ENCODE measurements at places on chromosomes 5 and 9.

- DNase-seq = no peak
These were observed 36.9 kb upstream of the TESK1 start for GRCh38 chr9:35568196-35568595.

GRCh38 chr9:110148891-110149290 is 59.1 kb downstream of the C9orf152 start:
- DNase-seq = no peak

- no peak for DNase-seq
These were observed 130.9 kb downstream of the CCDC192 start for GRCh38 chr5:127834094-127834531.

DNA sequence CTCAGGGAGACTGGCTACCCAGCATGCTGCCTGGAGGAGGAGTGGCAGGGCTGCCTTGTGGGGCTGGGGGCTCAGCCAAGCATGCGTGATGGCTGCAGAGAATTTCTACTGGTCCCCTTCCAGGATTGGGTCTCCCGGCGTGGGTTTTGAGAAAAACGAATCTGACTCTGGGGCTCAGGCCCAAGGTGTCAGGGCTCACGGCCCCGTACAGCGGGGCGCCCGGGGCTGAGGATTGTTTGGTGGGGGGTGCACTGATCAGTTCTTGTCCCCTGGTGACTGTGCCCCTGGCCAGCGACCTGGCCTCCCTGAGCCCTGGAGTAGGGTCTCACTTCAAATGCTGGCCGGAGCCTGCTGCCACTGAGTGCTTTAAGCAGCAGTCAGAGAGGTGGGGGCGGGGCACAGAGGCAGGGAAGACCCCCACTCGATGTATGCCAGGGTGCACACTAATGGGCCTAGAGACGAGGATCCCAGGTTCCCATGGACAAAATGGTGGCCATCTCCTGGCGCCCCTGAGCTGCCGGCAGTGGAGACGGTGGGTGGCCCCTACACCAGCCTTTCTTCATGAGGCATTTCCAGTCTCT is 45.5 kb upstream of the RNU6ATAC start:
- DNase-seq = no peak

DNA sequence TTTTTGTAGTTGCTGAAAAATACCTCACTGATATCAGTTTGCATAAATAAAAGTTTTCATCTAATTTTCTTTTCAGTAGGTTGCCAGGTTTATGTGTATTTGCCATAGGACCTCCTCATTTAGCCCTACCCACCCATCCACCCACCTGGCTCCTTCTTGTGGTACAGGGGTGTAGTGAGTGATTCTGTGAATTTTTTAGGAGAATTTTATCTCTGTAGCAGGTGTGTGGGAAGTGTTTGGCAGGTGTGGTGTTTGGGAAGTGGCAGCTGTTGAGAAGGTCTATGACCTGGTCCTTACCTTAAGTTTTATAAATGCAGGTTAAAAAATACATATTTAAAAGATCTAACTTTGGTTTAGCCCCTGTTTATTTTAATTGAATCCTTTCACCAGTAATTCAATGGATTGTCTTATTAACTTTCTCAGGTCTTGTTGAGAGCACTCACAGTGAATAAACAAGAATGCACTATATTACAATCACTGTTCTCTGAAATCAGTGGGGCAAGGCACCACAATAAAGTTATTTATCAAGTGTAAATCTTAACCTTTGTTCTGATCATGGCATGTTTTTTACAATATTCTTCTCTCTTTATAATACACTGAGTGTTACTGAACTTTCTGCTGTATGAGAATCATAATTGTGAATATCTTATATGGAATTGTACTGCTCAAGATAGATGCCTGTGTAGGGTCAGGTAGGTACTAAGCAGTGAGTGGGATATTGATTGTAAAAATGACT is 189.1 kb downstream of the WDR70 start:
- DNase-seq = no peak

GRCh38 chr9:137421838-137422603 is 941 bp downstream of the EXD3 start:
- DNase-seq = no peak

DNA sequence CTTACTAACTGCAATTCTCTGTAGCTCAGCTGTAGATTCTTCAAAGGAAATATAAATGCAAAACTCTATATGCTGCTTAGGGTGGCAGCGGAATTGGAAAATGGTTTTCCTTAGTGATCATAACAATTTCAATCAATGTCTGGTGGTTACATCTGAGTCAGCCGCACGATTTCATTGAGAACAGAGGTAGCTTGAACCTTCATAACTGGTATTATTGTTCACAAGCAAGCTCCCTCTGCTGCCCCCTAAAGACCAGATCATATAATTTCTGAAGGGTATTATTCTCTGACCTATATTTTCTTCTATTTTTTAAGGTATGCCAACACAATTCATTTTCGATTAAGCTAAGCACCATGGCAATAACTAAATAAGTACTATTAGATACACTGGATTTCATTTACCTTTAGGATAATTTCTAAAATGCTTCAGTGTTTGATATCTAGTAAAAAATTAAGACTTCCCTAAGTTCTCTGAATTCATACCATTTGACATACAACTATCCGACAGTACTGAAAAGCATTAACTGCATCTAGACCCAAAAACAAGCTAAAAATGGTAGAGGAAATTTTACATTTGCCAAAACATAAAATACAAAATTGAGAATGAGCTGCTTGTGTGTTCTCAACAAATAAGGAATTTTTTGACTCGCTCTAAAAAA is 181.1 kb upstream of the SPEF2 start:
- no peak for DNase-seq

DNA sequence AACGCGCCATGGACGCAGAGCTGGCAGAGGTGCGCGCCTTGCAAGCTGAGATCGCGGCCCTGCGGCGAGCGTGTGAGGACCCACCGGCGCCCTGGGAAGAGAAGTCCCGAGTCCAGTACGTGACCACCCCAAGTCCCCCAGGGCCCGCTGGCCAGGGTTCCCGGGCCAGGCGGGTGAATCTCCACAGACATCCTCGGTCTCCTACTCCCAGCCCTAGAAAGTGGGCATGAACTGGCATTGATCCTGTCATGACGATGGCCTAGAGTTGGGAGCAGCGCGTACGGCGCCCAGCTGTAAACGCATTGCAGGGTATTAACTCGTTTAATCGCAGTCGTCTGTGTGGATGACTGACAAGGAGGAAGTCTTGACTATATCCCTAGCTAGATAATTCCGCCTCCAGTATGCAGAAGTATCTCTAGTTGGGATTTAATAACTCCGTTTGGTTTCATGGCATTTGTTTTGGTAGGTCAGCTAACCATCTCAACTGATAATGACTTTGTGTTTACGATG is 293 bp downstream of the CENPP start:
- no peak for DNase-seq

GRCh38 chr5:108687595-108688200 is 60.0 kb upstream of the FER start:
- DNase-seq = no peak

- DNase-seq = no peak
These were observed 73.1 kb downstream of the RGS3 start for GRCh38 chr9:113536483-113537228.

GRCh38 chr9:123983047-123983446 is 28.5 kb upstream of the LHX2 start:
- no peak for DNase-seq

DNA sequence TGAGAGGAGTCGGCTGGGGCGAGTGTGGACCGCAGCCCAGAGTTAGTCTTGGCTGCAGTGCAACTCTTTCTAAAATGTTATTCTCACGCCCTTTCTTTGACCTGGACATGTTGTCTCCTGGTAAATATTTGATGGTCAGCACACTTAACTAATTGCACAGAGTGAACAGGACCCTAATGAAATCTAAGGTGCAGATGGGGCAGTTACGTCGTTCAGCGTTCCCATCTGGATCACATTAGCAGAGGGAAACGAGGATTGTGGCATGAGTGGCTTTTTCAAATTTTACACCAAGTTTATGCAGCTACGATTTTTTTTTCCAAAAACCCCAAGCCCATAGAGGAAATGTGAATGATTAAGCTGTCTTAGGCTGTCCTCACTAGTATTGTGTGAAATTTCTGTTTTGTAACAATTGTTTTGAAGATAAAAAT is 483 bp downstream of the C9orf85 start:
- DNase-seq = no peak

GRCh38 chr5:54234304-54234933 is 76.0 kb downstream of the ARL15 start:
- DNase-seq = no peak

DNA sequence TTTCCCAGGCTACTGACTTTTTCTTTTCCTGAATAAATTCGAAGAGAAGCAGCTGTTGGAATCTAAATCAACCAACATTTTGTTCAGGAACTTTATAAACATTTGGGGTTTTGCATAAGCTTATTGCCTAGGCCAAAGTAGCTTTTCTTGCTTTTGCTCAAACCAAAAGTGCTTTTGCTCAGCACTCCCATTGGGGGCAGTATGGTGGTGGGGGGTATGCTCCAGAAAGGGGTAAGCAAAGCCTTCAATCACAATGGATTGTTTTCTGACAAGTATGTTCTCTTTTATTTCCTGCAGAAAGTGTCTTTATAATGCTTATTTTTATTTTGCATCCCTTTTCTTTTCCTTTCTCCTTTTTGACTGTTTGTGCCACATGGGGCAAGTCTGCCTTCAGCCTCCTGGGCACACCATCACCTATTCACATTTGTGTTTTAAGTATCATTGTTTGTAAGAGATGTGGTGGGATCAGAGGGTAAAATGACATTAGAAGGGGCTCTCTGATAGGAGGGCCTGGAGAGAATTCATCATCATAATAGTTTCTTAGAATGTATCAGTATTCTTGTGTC is 86.0 kb downstream of the PRDM6 start:
- no peak for DNase-seq

- peak; percentile 93 for DNase-seq
These were observed at the start of gene ACER2 for GRCh38 chr9:19408693-19409400. Gene ACER2, plus strand, starts transcription at chr9:19409009. Its CDS starts 76 bp downstream, at chr9:19409085.

DNA sequence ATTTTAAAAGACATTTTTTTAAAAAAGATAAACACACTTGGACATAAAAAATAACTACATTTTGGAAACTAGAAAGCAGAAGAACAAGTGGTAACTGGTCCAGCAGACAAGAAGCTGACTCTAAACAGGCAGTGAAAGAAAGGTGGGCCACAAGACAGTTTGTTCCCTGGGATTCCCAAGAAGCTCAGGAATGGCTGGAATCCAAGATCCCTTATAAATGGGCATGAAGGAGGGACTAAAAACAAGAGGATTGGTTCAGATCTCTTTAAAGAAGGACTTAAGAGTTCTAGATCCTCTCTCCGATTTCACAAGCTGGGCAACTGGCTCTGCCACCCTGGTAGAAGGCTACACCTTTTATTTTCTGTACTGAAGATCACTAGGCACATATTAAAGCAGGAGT is 102.8 kb downstream of the ARL15 start:
- DNase-seq = no peak

- DNase-seq = no peak
These were observed 181.6 kb downstream of the AOPEP start for GRCh38 chr9:94908011-94908563.

GRCh38 chr5:27911216-27911615 is 872.8 kb upstream of the CDH9 start:
- DNase-seq = no peak

GRCh38 chr5:108459769-108460168 is 77.9 kb upstream of the FBXL17 start:
- DNase-seq = no peak

DNA sequence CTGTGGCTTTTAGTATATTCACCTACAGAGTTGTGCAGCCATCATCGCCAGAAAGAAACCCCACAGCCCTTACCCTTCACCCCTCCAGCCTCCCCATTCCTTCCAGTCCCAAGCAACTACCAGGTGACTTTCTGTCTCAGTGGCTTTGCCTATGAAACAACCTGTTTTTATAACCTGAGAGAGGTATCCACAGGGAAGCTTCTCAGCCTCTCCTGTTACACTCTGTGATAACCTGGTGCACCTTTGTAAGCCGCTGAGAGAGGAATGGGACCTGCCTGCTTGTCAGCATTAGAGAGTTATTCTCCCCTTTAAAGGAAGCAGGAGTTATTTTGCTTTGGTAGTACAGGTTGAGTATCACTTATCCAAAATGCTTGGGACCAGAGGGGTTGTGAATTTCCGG is 93.6 kb downstream of the TRIO start:
- no peak for DNase-seq

DNA sequence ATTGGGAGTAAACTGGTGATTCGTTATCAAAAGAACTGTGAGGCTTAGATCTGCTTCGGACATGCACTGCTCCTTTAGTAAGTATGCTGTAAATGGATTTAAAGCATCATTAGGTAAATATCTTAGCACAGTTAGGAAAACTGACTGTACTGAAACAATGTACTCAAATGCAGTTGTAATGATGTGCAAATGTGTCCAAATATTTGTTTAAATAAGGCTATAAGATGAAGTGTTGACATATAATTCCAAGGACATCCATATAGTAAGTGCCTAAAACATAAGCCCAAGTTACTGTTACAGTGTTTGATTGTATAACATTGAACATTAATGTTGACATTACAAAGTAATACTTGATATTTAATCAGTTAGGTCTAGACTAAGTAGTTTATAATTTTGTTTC is 512.5 kb upstream of the CDH18 start:
- no peak for DNase-seq

GRCh38 chr5:33300209-33300742 is 140.5 kb upstream of the TARS1 start:
- DNase-seq = no peak

DNA sequence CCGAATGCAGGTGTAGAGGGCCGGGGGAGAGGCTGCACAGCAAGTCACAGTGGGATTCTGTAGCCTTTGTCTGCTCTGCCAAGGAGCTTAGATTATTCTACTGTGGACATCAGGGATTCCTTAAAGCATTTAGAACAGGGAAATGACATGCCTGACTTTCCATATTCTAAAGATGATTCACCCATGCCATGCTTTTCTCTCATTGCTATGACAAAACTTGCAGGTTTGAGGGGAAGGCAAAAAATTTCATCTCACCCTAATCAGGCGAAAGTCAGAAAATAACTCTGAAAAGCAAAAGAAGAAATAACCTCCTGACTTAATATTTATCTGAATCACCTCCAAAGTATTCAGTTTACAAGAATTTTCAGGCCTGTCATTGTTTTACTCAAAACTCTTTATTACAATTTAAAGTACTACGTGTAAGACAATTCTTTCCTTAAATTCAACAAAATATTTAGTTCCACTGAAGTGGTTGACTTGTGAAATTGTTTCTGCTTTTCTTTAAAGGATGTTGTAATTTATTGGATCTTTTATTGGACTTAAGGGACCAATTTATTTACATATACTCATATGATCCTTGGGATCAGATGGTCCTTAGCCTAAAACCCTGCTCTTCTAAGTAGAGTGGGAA is 30.0 kb upstream of the GAS1 start:
- no peak for DNase-seq

Measured in stimulated activated CD4-positive, alpha-beta T cell treated with anti-CD3 and anti-CD28 coated beads, Interleukin-4, amount 100 ng/mL, for 24 hours (primary cell).